Fibroblast of upper back skin (primary cell): ENCODE measurements at places on chromosomes 4 and X.

DNA sequence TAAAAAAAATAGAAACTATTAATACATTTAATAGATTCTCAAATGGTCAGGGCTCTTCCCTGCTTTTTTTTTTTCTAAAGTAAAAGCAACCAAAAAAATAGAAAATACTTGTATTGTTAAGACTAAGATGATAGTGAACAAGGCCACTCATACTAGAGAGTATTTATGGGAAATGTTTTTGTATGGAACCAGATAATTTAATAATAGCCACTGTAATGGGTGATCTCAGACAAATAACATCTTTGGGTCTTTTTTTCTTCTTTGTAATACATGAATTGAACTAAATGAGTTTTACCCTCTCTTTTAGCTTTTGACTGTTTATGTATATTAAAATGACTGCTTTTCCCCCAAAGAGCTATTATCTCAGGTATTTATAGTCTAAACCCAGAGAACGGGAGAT, 92.1 kb upstream of the ELOVL6 start:
- no peak for DNase-seq

DNA sequence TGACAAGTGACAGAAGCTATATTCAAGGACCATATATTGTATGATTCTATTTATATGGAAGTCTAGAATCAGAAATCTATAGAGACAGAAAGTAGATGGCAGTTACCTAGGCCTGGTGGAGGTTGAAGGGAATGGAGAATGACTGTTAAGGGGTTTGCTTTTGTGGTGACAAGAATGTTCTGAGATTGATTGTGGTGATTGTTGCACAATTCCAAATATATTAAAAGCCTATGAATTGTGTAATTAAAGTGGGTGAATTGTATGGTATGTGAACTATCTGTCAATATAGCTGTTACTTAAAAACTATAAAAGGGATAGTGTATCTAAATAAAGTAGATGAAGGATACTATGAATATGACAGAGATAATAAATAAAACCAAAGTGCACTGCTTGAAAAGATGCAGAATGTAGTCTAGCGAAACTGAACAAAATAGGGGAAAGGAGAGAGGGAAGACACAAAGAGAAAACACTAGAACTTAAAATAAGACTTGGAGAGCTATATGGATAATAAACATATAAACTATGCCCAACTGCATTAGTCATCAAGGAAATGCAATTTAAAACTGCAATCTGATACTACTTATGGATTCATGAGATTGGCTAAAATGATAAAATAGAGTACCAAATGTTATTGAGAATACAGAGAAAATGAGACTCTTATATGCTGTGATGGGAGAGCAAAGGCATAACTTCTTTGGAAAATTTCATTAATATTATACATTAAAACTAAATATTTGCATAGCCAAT, 82.1 kb upstream of the BANK1 start:
- DNase-seq = peak; percentile 23

GRCh38 chr4:53191997-53192396, 173.9 kb downstream of the SCFD2 start:
- no peak for DNase-seq

DNA sequence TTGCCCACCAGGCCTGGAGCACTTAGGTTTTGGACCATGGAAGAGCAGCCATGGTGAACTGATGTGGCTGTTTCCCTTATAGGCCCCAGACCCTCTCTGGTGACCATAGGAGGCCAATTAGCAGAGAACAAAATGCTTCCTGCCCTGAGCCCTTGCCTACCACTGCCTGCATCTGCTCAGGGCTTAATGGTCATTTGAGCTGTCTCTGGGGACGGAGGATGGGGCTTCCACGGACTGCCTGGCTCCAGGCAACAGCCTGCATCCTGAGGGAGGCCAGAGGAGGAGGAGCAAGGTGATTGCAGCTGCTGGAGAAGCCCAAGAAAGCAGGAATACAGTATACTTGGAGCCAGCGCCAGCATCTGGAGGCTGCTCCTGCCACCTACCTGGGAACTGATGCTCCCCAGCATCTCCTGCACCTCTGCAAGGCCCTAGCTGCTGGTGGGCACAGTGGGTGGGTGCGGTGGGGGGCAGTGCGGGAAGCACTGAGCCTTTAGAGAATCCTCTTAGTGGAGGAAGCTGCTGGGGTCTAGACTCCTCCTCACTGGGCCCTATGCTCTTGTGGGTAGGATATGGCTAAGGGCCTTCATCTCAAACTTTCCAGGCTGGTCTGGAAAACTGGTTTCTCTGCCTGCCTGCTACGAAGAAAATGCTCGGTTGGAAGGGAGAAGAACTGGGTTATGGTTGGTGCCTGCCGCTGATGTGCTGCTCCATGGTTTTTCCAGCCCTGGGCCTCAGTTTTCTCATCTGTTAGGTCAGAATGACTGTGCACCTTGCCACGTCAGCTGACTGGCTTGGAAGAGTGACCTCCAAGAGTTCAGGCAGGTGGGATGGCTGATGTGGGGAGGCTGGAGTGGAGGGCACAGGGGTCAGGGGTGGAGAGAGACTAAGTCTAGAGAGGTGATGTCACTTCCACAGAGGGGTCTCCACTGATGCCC, 158.8 kb upstream of the PJA1 start:
- DNase-seq = no peak

- peak; percentile 64 for DNase-seq
Observed at GRCh38 chr4:108060164-108060563, 70.5 kb downstream of the HADH start.

- DNase-seq = no peak
Observed at GRCh38 chr4:120658772-120659171, 263.8 kb downstream of the PRDM5 start.

DNA sequence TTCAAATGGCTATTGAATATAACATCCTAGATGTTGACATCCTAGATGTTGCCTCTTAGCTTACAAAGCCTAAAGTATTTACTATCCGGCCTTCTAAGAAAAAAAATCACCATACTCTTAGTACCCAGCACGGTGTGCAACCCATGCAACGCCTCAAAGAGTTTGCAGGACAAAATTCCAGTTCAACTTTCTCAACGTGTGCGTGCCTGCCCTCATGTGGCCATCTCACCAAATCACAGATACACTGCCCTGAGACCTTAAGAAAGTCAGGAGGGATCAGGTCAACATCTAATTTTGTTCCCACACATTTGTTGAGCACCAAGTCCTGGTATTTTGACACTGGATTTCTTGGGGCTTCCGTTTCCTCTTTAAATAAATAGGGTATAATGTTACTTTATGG, 68.3 kb downstream of the CRMP1 start:
- DNase-seq = peak; percentile 40

DNA sequence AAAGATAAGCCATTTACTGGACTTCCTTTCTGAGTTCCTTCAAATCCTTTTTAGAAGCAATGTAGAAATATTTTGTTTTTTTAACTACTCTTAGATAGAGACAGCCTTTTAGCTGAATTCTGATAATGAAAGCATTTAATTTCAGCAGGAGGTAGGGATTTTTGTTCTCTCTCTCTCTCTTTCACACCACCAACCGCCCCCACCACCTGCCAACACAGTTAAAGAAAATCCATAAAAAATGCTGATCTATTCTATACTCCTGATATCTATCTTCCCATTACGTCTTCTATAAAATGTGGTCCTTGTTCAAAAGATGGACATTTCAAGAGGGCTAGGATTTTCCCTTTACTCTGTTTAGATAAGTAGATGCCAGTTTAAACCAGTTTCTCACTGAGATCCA, 104.5 kb downstream of the DCLK2 start:
- DNase-seq = no peak

- no peak for DNase-seq
Observed at GRCh38 chr4:183445097-183445428, 627 bp downstream of the CDKN2AIP start.

GRCh38 chr4:140266958-140267568, 106.4 kb upstream of the SCOC start:
- DNase-seq = peak; percentile 67

- DNase-seq = peak; percentile 73
Observed at GRCh38 chrX:103629318-103630170, 769 bp downstream of the TCEAL1 start.

DNA sequence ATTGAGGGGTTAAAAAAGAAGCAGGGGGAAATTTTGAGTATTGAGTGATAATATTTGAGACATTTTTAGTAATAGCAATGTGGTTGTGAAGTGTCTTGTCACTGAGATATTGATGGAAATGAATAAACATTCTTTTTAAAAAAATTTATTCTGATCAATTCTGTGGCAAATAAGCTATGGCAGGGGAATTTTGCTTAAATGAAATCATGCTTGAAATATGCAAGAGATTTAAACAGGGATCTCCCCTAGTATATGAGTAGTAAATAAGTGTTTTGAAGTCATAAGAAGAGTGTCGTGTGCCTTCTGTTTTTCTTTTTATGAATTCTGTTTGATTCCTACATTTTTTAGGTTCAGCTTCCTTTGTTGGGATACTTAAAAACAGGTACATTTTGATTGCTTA, 23.2 kb downstream of the IL15 start:
- no peak for DNase-seq

DNA sequence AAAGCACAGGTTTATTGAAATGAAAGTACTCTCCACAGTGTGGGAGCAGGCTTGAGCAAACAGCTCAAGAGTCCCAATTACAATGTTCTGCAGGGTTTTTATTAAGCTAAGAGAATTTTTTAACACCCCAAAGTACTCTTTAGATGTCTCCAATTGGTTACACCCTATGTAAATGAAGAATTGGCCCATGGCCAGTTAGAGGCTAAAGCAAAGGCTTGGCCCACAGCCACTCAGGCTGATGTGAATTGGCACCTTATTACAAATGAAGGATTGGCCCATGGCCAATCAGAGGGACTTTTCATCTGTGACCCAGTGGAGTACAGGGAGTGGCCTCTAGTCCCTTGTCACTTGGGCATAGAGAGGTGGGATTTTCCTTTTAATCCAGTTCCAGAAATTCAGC, 30.1 kb upstream of the IQCM start:
- DNase-seq = no peak

- DNase-seq = peak; percentile 59
Observed at GRCh38 chr4:177047851-177048174, 255.1 kb upstream of the VEGFC start.

- DNase-seq = no peak
Observed at GRCh38 chrX:17376431-17377077, 1.6 kb downstream of the NHS start.

DNA sequence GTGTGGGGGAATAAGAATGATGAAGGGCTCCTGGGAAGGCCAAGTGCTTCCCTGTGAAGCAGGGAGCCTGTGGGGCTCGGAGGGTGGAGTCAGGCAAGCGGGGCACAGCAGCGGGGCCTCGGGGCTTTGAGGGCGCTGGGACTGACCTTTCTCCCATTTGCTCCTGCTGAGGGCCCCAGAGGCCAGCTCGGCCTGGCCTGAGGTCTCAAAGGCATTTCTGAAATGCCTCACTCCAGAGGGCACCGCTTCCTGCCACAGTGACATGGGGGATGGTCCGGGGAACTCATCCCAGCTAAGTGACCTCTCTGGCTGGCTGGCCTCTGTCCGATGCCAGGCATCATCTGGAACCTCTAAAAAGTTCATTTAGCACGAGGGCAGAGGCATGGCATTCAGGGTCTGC, 98.8 kb upstream of the STX18 start:
- DNase-seq = no peak

DNA sequence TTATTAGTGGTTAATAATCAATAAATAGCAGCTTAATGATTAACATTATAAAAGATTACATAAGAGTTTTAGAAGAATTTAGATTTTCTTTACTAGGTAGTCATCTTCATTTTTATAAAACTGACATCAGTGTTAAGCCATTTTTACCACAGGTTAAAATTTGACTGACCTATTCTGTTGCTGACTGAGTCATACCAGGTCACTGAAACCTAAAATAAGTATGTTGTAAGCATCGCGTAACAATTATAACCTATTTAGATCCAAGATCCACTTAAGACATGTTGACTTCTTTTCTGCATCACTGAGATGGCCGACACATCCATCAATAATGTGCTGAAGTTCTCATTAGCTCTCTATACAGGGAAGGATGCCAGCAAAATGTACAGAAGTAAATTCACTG, 36.7 kb downstream of the ARX start:
- DNase-seq = no peak

GRCh38 chr4:2075171-2075986, 16.3 kb downstream of the NAT8L start:
- no peak for DNase-seq

DNA sequence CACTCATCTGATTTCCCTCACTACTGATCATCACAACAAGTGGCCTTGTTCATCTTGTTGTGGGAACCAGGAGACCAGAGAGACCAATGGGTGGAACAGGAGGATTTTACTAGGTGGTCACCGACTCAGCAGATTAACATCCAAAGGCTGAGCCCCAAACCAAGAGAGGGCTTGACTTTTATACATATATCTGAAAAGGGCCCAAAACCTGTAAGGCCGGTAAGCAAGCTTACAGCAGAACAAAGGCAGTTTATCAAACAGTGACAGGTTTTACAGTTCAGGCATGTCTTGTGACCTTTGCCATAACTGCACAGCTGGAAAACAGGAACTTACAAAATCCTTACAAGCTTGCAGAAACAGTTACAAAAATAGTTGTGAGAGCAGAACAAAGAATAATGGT, 195.9 kb downstream of the OR13H1 start:
- DNase-seq = no peak

- peak; percentile 40 for DNase-seq
Observed at GRCh38 chrX:107826238-107827029, 768 bp downstream of the MID2 start.

DNA sequence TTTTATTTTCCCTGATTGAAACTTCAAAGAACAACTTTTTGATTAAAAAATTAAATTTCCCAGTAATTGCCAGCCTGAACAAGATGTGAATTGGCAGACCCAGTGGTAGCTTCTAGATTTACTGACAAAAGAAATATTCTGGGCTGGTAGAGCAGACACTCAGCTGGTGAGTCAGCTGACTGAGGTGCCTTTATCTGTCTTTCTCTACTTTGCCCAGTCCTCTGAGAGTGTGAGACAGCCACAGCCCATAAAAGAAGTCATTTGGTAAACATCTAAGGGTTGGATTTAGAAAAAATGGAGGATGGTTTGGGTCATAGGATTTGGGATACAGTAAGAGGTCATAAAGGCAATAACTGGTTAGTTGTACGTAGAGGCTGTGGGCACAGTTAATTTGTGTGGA, 54.5 kb downstream of the CCSER1 start:
- DNase-seq = no peak

- DNase-seq = no peak
Observed at GRCh38 chrX:56279863-56280262, 47.7 kb downstream of the KLF8 start.

- DNase-seq = no peak
Observed at GRCh38 chr4:180682776-180683175, 1560.4 kb upstream of the TENM3 start.

DNA sequence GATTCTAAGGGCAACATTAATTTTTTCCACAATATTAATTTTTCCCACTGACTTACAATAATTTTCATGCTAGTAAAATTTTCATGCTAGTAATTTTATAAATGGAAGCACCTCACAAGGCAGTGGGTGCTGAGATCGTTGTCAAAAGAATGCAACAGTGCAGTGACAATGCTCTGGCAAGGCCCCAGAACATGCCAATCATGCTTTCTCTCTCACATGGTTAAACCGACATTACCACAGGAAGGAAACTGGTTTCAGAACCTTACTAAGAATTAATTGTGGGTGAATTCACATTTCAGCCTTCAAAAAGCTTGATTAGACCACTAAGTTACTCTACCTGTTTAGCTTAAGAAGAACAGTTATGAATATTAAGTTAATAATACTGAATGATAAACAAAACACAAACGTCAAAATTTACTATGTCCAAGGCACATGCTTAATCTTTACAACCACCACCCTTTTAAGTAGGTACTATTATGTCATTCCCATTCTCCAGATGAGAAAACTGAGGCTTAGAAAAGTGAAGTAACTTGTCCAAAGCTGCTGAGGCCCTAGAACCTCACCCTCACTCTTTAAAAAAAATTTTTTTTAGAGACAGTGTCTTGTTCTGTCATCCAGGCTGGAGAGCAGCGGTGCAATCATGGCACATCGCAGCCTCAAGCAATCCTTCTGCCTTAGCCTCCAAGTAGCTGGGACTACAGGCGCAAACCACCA, 10.0 kb upstream of the OPHN1 start:
- DNase-seq = peak; percentile 74
